SW480 (cell line): ENCODE measurements at places on chromosomes 12 and 14.
A peak's percentile ranks its signal among the peaks of the same experiment; 100 is the strongest.

- no peak for DNase-seq
Observed at GRCh38 chr12:95674631-95675030, 115.9 kb downstream of the NTN4 start.

GRCh38 chr14:59358784-59359183 is 106.4 kb downstream of the GPR135 start:
- no peak for DNase-seq

- DNase-seq, result peak; percentile 36
Observed at GRCh38 chr14:100446572-100446971, 123.4 kb downstream of the SLC25A47 start.

GRCh38 chr14:50083467-50084337 is 32.7 kb downstream of the VCPKMT start:
- DNase-seq, result no peak

DNA sequence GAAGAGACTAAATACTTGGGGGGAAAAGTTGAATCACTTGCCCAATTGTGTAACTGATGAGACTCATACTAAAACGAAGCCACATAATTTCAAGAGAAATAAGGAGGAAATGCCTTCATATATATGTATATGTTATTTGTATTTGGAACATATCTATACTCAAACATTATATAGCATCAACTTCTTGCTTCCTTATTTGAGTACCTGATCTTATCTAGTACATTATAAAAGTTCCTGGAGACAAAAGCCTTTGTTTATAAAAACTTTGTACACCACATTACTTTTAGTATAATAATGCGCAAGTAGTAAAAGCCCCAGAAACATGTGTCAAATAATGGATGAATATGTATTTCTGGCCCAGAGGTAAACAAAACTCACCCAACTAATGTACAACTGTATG is 92.0 kb downstream of the SLC2A13 start:
- DNase-seq, result no peak

DNA sequence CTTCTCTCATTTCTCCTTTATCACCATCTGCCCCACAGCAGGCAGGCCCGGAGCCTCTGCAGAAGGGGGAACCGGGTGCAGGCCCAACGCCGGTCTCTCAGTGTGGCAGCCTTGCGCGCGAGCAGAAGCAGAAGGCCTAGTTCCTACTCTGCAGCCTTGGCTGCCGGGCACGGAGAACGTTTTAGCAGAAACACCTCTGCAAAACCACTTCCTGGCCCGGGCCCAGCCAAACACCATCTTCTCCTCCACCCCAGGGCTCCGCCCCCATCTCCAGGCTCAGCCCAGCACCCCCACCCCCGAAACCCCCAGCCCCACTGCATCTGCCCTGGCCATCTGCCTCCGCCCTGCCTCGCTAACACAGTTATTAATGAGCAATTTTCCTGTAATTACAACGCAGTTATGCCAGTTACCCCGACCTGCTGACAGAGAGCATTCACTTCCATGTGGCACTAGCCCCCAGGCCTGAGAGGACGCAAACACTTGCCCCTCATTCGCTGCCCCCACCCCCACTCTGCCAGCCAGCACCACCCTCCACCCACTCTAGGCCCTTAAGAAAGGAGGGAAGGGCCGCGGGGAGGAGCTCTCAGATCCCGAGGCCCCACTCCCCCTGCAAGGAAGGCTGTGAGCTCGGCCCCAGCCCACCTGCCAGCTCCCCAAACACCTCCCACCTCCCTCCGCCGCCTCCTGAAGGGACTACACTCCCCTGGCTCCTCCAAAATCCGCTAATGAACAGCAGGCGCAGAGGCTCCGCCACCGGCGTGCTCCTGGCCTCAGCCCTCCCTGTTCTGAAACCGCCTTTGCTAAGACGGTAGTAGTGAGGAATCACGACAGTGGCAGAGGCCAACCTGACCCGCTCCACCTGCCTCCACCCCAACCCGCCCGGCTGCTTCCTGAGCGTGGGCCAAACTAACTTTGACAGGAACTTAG is 44.7 kb upstream of the FBRSL1 start:
- DNase-seq, result no peak

DNA sequence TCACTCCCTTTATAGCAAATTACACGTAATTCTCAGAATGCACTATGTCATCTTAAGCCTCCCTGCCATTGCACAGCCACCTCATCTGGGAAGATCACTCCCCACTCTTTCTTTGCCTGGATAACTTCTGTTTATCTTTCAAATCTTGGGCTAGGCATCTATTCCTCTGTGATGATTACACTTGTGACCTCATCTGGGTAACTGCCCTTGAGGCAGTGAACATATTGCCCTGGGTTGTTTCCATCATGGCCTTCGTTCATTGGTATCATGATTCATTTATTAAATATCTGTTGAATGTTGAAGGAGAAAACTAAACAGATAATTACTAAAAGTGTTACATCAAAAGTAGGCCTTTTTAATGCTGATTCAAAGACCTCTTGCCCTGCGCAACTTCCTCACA is 26.2 kb upstream of the PDE3A start:
- DNase-seq, result no peak

GRCh38 chr12:20374795-20375194 is 6.5 kb downstream of the PDE3A start:
- no peak for DNase-seq

- DNase-seq, result no peak
Observed at GRCh38 chr12:50186681-50187080, 19.5 kb upstream of the CERS5 start.

- no peak for DNase-seq
Observed at GRCh38 chr14:61392297-61392696, 70.9 kb downstream of the PRKCH start.

DNA sequence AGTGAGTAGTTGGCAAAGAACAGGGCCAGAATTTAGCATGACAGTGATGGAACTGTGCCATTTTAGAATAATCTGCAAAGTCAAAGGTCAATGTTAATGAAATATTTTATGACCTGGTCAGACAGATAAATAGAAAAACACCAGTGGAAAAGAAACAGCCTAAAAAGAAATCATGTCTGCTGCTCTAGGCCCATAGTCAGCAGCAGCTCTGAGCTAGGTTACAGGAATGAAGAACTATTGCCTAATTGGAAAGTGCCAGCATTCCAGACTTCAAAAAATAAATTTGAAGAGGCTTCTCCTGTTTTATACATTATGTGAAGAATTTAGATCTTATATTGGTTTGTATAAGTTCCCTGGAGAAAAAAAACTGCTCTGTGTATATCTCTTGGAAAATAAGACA is 9.8 kb downstream of the NPC2 start:
- DNase-seq, result no peak

DNA sequence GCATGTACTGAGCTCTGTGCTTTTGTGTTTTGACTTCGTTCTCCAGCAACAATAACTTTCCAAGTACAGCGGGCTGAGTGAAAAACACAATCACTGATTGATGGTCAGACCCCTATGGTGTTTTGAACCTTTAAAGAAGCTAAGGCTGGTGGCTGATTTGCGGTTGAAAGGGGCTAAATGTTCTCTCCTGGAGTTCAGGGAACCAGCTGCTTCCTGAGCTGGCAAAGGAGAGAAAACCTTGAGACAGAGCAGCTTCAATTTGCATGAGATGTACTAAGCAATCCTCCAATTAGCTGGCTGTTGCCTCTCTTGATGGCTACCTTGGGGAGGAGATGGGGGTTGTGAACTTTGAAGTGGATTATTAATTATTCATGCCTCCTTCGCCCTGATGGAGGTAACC is 546.7 kb upstream of the SEL1L start:
- DNase-seq, result no peak

- DNase-seq, result no peak
Observed at GRCh38 chr12:121830588-121831265, 26.9 kb downstream of the SETD1B start.

- DNase-seq, result peak; percentile 57
Observed at GRCh38 chr12:111313833-111314259, 55.0 kb downstream of the PHETA1 start.
